ENCODE measurements at places on chromosomes 16 and 17.

- DNase-seq: no peak
These were observed 20.5 kb upstream of the PABPN1L start for GRCh38 chr16:88886845-88887521.

- DNase-seq: no peak
These were observed 19.2 kb downstream of the KDM8 start for GRCh38 chr16:27222249-27223225.

- no peak for DNase-seq
These were observed 4.2 kb downstream of the SOCS1 start for GRCh38 chr16:11251525-11252481.

DNA sequence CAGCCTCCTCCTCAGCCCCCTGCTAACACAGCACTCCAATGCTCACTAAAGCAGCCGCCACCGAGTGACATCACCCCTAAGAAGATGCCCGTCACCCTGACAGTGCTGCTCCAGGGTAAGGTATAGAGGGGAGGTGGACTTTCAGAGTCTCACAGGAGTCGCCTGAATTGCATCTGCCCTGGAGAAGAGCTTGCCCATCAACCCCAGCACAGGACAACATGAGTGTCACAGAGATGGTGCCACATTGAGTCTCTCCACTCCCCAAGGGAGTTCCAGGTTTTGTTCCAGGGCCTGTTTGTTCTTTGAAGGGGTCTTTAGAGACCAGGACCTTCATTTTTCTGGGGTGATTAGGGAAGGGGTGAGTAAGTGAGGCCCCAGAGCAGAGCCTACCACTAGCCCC lies 2.2 kb upstream of the P2RX5 start:
- DNase-seq: no peak

GRCh38 chr16:69012906-69013305 lies 92.5 kb upstream of the HAS3 start:
- no peak for DNase-seq

DNA sequence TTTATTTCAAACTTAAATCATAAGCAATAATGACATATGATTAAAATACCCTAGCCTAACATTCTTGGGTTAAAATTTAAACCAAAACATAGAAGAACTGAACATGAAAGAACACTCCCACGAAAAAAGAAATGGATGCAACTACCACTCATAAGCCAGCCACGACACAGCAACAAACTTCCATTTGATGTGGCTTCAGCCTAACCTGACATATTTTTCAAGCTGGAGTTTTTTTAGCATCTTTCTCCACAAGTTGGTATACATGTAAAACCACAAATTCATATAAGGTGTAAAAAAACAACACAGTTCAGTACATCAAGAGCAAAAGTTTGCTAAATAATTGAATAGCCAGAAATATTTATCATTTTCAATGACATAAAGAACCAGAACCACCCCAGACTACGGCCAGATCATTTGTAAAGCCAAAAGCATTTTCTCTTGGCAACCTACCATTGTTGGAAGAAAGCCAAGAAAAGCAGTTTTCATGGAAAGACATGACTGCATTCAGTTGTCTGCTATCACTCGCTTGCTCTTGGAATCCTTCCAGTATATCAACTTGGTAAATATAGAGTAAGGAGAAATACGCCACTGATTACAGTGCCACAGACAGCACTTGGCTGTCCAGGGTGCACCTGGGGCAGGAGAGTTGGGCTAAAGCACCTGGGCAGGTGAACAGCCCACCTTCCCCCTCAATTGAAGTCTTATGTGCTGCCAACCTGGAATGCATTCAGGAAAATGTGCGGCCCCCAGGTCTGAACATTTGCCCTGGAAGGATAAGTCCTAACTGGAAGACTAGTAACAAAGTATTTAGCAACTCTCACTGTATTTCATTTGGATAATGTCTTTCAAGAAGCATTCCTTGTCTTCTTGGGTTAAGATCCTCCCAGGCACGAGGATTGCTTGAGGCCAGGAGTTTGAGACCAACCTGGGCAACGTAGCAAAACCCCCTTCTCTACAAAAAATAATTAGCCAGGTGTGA lies 60.5 kb downstream of the CREBBP start:
- DNase-seq: peak; percentile 87

GRCh38 chr17:36938566-36939051 lies 1.3 kb downstream of the LHX1 start:
- peak; percentile 23 for DNase-seq

DNA sequence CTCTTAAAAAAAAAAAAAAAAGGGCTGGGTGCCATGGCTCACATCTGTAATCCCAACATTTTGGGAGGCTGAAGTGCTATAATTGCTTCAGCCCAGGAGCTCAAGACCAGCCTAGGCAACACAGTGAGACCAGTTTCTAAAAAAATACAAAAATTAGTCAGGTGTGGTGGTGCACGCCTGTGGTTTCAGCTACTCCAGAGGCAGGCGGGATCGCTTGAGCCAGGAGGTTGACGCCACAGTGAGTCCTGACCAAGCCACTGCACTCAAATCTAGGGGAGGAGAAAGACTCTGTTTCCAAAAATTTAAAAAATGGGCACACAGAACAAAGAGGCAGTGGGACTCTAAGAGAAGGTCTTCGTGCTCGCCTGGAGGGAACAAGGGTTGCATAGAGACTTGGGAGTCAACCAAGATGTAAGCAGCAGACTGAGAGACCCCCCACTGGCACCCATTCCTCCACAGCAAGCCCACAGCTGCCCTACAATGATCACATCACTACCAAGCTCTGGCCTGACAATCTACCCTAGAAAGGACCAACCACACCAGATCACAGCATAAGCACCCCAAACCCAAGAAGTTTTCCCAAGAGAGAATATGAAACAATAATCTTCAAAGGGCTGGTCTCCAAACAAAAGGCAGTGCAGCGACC lies 121.6 kb downstream of the ANKRD11 start:
- DNase-seq: no peak

DNA sequence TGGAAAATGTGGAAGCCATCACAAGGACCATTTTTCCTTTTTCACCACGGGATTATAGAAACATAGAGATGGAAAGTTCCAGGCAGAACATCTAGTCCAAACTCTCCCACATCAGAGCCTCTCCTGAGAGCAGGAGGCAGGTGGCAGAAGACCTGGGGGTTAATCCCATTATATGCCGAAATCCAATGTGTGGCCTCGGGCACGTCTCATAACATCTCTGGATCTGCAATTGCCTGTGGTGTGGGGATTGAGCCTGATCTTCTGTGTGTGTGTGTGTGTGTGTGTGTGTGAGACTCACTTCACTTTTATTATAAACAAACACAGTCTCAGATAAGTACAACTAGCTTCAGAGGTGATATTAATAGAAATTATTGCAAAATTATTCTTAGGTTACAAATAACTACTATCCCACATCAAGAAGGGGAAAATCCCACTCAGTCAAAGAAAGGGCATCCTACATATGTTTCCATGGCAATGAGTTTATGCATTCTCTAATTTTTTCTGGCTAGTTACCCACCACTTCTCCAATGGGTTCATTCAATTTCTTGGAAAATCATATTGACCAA lies 199.1 kb downstream of the FOXL1 start:
- DNase-seq: no peak

- no peak for DNase-seq
These were observed 24.5 kb downstream of the WNT9B start for GRCh38 chr17:46875849-46876352.

- no peak for DNase-seq
These were observed 184.1 kb downstream of the PMP22 start for GRCh38 chr17:15081008-15081407.

- DNase-seq: no peak
These were observed at the start of gene C16orf54 for GRCh38 chr16:29745853-29746345. TSS of gene C16orf54 (minus strand) at chr16:29745990. CDS start at chr16:29744951, 1,039 bp downstream.

DNA sequence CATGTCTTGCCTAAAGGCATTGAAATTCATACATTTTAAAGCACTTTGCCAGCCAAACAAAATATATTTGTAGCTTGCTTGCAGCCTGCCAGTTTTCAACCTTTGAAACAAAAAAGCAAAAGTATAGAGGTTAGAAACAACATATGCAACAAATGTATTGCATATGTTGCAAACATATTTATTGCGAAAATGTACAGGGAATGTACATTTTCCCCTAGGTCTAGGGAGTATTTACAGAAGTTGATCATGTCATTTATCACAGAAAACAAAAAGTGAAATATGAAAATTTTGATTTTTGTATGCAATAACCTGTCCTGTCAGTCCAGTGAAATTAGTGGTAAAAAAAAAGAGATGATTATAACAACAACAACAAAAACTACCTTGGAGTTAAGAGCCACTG lies 171.5 kb downstream of the SPECC1 start:
- DNase-seq: no peak

- DNase-seq: no peak
These were observed 107.1 kb downstream of the USP22 start for GRCh38 chr17:20935740-20936139.

GRCh38 chr17:57485566-57485865 lies 229.2 kb downstream of the MSI2 start:
- DNase-seq: no peak

DNA sequence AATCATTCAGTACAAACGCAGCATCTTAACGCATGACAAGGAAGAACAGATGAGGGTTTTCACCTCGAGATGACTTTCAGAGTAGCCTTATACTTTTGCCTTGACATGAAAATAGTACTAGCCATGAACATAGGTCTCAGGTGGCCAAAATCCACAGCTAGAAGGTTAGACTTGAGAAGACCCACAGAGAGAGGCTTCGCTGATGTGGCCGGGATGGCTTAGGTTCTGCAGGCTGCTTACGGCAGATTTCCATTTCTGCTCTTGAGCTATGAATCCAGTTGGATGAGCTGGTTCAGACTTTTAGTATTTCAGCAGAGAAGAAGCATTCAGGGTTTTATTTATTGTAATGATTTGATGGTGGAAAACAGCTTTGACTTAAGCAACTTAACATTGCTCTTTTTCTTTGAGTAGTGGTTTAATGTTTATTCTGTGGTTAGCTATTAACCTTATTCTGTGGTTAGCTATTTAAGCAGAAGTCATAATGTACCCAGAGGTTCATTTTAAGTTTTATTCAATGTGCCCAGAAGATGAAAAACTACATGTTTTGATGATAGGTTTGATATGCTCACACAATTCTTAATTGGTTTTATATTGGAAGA lies 7.6 kb downstream of the KRT24 start:
- DNase-seq: no peak

DNA sequence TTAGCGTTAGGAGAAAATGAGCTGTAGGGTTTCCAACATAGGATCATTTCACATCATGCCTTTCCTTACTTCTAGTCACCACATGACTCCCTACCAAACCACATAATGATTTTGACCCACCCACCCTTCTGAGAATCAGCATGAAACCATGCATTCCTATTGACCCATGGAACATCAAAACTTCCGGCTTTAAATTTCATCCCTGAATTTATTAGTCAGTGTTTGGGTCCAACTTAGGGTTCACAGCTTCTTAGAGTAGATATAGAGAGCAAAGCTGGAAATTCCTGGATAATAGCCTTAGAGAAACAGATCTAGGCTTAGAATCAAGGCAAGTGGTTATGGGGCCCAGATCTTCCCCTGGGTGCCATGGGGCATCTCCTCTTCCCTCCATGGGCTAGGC lies 162.6 kb downstream of the TOX3 start:
- no peak for DNase-seq

GRCh38 chr17:8500609-8501008 lies 64.9 kb downstream of the NDEL1 start:
- DNase-seq: no peak

DNA sequence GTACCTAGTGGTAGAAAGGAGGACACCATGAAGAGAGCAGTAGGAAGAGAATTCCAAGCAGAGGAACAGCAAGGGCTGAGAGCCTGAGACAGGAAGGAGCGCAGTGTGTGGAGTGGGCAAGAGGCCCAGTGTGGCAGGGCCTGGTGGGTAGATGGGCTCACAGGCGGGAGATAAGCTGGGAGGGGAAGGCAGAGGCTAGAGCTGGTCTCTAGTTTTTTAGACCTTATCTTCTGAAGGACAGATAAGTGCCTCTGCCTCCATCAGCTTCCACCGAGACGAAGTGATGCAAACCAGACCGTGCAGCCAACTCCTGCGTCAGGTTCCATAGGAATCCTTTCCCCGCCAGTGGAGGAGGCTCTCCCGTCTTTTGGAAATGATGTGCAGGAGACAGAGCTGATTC lies 33.6 kb downstream of the CDH1 start:
- peak; percentile 83 for DNase-seq

GRCh38 chr16:19086322-19087199 lies 19.1 kb downstream of the COQ7 start:
- DNase-seq: peak; percentile 90

DNA sequence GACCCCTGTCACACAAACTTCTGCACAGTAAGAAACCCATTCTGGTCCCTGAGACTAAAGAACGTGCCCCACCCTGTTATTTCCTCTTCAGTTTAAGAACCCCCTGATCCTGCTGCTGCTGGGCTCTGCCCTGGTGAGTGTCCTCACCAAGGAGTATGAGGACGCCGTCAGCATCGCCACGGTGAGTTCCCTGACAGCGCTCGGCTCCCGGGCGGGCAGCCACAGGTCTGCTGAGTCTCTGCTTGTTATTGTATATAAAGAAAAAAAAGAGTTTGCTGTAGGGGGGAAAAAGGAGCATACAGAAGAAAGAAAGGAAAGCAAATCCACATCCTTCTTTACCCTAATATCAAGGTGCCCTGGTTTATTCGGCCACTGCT lies 40.0 kb downstream of the ATP2C2 start:
- no peak for DNase-seq

- peak; percentile 77 for DNase-seq
These were observed 149.6 kb upstream of the CIBAR2 start for GRCh38 chr16:85261657-85262557.

- no peak for DNase-seq
These were observed 31.9 kb downstream of the POLR2A start for GRCh38 chr17:7515911-7516610.

DNA sequence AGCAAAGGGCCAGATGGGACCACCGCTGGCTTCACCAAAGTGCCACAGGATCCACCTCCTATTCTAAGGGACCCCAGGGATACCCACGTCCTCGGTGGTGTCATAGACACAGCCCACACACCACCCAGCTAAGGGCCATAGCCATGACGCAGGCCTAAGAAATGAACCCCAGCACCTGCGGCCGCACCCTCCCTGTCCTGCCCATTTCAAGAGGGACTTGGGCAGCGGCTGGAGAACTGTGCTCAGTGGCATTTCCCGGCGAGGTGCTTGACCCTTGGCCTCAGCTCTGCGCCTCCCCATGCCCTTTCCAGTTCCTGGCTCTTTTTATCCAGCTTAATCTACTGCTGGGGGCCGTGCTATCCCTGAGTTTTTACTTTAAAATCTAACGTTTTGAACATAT lies 27.3 kb downstream of the ZNF778 start:
- no peak for DNase-seq

DNA sequence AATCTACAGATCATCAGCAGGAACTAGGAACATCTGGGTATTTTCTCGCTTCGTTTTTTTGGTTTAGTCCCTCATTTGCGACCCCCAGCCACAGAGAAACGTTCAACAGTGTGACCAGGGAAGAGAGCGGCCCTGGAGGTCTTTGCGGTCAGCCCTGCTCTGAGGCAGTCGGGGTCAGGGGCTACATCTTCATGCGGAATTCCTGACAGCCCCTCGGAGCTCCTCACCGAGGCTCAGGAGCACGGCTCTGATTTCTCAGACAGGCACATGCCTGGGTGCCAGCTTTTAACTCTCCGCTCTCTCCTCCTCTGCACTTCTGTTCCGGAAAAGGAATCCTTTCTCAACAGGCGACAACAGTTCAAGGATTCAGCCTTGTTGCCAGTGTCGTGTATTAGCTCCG lies 8.0 kb upstream of the WDR45B start:
- DNase-seq: no peak
